Jurkat, Clone E6-1 (cell line): ENCODE measurements at places on chromosomes 7 and 10.

- DNase-seq: no peak
Observed at GRCh38 chr10:130926442-130926841, 385.1 kb downstream of the TCERG1L start.

GRCh38 chr10:62980687-62981086 lies 152.4 kb upstream of the NRBF2 start:
- no peak for DNase-seq

DNA sequence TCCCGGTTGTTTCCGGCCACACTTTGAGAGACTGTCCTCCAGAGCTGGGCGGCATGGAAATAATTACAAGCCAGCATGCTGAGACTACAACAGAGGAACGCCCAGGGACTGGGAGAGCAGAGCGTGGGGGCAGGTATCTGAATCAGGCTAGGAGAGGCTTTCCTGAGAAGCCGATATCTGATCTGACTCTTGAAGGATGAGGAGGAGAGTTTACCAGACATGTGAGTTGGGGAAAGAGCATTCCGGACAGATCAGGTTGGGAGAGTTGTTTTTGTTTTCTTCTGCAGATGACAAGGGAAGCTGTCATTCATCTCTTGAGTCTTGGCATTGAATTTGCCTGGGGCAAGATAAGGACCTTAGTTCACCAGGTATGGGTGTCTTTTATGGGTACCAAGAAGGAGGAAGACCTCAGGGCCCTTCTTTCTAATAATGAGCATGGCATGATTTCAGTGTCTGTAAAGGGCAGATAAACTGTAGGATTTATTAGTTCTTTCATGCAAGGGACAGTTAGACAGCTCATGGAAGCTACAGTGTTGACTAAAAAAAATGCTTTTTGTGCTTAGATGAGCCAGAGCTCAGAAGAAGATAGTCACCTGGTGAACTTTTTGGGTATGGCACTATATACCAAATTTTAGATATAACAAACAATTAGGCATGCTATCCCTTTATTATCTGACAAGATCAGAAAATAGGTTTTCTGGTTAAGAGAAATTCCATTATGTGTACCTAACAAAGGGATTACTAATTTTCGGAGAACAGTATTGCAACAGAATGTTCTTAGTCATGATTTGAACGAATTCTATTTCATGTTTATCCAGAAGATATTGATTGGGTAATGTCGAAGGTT lies 36.2 kb downstream of the WBP1L start:
- no peak for DNase-seq

DNA sequence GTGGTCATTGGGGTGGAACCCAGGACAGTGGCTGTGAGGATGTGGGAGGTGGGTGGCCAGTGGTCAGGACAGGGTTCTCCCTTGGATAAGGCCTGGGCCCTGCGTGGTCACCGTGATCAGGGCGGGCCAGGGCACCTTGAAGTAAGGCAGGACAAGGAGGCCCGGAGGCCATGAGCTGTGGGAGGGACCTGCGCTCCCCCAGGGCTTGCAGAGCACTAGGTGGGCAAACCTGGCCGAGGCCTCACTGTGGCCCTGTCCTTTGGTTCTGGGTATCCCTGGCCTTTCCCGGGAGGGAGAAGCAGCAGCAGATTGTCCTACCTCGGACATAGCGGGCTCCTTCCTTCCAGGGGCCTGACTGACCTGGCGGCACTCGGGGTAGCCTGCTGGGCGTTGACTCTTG lies 144.8 kb upstream of the RET start:
- DNase-seq: no peak

- DNase-seq: no peak
Observed at GRCh38 chr10:96377816-96378294, 19.1 kb upstream of the OPALIN start.

DNA sequence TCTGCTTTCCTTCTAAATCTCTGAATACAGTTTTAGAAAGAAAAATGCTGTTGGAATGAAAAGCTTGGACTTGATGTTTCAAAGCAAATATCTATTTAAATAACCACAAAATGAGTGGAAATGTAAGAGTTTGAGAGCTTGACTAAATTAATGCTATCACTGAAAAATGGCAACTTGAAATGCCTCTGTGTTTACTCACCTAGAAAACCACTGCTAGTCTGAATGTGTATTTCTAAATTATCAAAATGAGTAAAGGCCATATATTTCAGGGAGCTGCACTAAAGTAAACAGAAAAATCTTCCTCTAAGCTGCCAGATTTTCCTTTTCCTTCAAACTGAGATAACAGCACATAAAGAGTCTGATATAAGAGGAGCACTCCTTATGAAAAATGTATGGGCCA lies 87.9 kb downstream of the DPY19L1 start:
- no peak for DNase-seq
